ENCODE measurements at places on chromosomes 1 and 21. TPM values are rescaled to one million over a fixed set of nuclear protein-coding genes. Genes with fewer than 3 reads are reported as not detected.

Gene OR2L13
- total RNA-seq = not detected

Gene BNIPL
- total RNA-seq = 0.34 TPM

Gene SYT2
- not detected for total RNA-seq

Gene OVAAL
- total RNA-seq = not detected

Gene FMN2
- total RNA-seq = 1.4 TPM

Gene TRMT1L
- total RNA-seq = 18.1 TPM

Gene CPLANE2
- total RNA-seq = 1.0 TPM

Gene RALGPS2
- 12.6 TPM for total RNA-seq

Gene WDR64
- total RNA-seq = not detected

Gene C1orf116
- total RNA-seq = 0.17 TPM

Gene FCRL4
- not detected for total RNA-seq

Gene MTMR11
- 2.3 TPM for total RNA-seq

Gene UBL4B
- 2.1 TPM for total RNA-seq

Gene STYXL2
- total RNA-seq = 0.22 TPM

Gene WNT3A
- not detected for total RNA-seq

Gene MTF2
- 24.0 TPM for total RNA-seq

Gene SPRR2F
- total RNA-seq = not detected

Gene DDR2
- total RNA-seq = 98.7 TPM

Gene NFASC
- total RNA-seq = 2.8 TPM

Gene FGGY
- 9.0 TPM for total RNA-seq

Gene ARMH1
- 2.4 TPM for total RNA-seq

Gene USH2A
- not detected for total RNA-seq

Gene TNFAIP8L2
- 5.7 TPM for total RNA-seq

Gene FCER1A
- 1.5 TPM for total RNA-seq

Gene ASCL5
- total RNA-seq = not detected

Gene APCS
- total RNA-seq = not detected

Gene S100A2
- total RNA-seq = not detected

Gene DEPDC1
- total RNA-seq = not detected

Gene PTBP2
- total RNA-seq = 83.5 TPM

Gene ZNF695
- 0.22 TPM for total RNA-seq

Gene TXLNA
- 39.2 TPM for total RNA-seq

Gene WNT2B
- 3.6 TPM for total RNA-seq

Gene PRKAA2
- total RNA-seq = 2.4 TPM

Gene S100A14
- total RNA-seq = 0.65 TPM

Gene EFNA1
- total RNA-seq = 20.9 TPM

Gene PAX7
- total RNA-seq = not detected

Gene CFHR1
- total RNA-seq = not detected

Gene FOXO6
- not detected for total RNA-seq

Gene CTH
- 4.9 TPM for total RNA-seq

Gene FBXO28
- 46.8 TPM for total RNA-seq

Gene ATAD3C
- total RNA-seq = 0.19 TPM

Gene CYB561D1
- total RNA-seq = 6.6 TPM

Gene UBASH3A
- not detected for total RNA-seq
